AG08396 (cell line): ENCODE measurements at places on chromosomes 3 and 15.
A peak's percentile ranks its signal among the peaks of the same experiment; 100 is the strongest.

- no peak for DNase-seq
These were observed 224.3 kb downstream of the CDIN1 start for GRCh38 chr15:36803773-36804172.

- no peak for DNase-seq
These were observed 13.4 kb downstream of the B3GNT5 start for GRCh38 chr3:183266454-183266853.

- DNase-seq = peak; percentile 80
These were observed 141.9 kb downstream of the PGPEP1L start for GRCh38 chr15:98865397-98866339.

DNA sequence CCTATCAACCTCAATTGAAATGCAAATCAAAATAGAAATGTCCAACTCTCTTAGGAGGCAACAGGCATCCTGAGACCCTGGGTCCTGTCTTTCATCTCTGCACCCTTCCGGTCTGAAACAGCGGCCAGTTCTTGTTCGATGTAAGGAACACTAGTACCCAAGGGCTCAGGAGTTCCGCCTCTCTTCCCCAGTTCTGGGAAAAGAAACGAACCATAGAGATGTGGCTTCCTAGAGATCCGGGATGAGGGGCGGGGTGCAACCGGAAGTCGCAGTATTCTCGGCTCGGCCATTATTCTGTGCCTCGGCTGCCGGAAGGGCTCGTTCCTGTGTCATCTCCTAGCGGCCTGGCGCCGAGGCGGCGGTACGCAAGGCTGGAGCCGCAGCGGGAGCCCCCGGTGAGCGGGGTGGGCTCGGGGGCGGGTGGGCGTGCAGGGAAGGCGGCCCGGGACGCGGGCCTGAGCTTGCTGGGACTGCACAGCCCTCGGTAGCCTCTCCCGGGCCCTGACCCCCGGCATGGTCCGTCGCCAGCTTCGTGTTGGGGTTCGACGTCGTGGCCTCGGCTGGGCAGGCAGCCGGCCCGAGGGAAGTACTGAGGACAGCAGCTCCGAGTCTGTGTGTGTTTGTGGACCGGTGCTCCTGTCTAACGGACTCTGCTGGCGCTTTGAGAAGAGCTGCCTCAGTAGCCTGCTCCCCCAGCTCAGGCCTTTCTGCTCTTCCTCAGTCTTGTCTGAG is at the start of gene ZNF197:
TSS of gene ZNF197 (plus strand) at position 288 of the 732 bp plus-strand sequence. CDS start 4,119 bp downstream, outside the sequence.
- peak; percentile 90 for DNase-seq

GRCh38 chr3:8994226-8994625 is 31.0 kb upstream of the RAD18 start:
- DNase-seq = no peak

- DNase-seq = no peak
These were observed 42.7 kb upstream of the TFRC start for GRCh38 chr3:196124608-196125007.

GRCh38 chr3:78873641-78874040 is 894.2 kb downstream of the ROBO1 start:
- no peak for DNase-seq

- no peak for DNase-seq
These were observed 69.6 kb downstream of the APBA2 start for GRCh38 chr15:28955160-28955992.

- no peak for DNase-seq
These were observed 67.9 kb downstream of the ATP8B4 start for GRCh38 chr15:50050986-50051743.

- DNase-seq = peak; percentile 41
These were observed 292.9 kb downstream of the ZIC4 start for GRCh38 chr3:147113293-147114044.

DNA sequence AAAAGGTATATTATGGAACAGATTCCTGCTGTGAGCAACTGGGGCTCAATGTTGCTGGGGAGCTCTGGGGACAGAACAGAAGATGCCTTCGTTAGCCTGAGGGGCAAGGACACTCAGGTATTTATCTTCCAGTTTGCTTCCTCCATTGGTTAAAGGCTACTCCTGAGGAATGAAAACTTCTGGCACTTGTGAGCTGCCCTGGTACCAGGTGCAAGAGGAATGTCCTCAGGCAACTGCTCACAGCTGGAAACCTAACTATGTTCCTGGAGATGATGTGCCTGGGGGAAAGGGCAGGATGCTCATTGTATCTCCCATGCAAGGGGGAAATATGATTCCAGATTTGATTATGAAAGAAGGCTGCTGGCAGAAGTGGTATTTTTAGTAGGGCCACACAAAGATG is 54.0 kb upstream of the BBX start:
- no peak for DNase-seq

DNA sequence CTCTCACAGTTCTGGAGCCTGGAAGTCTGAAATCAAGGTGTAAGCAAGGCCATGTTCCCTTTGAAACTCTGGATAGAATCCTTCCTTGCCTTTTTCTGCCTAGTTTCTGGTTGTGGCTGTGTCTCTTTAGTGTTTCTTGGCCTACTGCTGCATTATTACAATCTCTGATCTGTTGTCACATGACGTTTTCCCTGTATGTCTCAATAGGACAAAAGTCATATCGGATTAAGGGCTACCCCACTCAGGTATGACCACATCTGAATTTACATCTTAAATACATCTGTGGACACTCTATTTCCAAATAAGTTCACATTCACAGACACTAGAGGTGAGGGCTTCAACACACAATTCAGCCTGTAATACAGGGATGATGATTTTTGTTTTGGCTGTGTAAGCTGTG is 13.3 kb downstream of the NECTIN3 start:
- DNase-seq = no peak

DNA sequence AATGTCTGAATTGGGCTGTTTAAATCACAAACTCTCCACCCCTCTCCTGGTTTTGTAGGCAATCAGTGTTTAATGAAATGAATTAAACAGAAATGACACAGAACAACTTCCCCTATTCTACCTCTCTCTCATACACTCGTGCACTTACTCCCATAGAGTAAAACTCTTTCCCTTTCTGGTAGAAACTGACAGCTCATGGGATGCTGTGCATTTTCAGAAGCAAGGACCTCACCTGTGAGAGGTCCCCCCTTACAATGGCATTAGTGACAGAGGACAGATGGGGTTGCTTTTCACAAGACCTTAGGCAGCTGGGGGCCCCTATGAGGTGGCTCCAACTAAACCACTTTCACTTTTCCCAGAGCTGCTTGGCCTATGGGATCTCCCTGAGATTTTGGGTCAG is 31.9 kb downstream of the PARP16 start:
- DNase-seq = no peak

DNA sequence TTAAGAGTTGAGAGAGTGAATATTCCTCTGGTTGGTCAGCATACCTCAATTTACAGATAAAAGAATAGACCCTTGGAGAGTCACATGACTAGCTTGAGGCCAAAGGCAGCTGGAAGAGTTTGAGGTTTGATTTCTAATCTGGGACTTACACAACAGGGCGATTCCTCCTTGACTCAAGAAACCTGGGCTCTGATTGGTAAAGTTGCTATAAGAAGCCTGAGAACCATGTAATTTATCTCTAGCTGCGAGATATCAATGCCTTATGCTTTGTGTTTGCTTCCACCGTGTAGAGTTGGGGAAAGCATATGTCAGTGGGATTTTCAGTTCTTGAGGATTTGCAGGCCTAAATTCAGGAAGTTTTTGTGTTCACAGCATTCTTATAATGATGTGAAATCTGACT is 206.0 kb downstream of the KLHL25 start:
- DNase-seq = no peak

GRCh38 chr3:137647179-137647578 is 116.9 kb upstream of the SOX14 start:
- no peak for DNase-seq

DNA sequence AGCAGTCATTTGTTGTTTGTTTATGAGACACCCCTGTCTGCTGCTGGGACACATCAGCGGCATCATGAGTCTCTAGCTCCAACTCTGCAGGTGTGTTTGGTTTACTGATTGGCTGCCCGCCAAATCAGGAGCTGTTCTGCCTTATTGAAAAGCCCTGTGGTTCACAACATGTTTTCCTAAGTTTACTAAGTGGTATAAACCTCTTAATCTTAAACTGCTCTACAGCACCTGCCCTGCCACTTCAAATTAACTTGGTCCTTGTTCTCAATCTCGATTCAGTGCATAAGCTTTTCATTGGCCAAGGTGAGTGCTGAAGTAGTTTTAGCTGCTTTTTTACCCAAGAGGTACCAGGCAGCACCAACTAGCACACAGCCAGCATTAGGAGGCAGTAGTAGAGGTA is 77.8 kb upstream of the WDR72 start:
- no peak for DNase-seq

DNA sequence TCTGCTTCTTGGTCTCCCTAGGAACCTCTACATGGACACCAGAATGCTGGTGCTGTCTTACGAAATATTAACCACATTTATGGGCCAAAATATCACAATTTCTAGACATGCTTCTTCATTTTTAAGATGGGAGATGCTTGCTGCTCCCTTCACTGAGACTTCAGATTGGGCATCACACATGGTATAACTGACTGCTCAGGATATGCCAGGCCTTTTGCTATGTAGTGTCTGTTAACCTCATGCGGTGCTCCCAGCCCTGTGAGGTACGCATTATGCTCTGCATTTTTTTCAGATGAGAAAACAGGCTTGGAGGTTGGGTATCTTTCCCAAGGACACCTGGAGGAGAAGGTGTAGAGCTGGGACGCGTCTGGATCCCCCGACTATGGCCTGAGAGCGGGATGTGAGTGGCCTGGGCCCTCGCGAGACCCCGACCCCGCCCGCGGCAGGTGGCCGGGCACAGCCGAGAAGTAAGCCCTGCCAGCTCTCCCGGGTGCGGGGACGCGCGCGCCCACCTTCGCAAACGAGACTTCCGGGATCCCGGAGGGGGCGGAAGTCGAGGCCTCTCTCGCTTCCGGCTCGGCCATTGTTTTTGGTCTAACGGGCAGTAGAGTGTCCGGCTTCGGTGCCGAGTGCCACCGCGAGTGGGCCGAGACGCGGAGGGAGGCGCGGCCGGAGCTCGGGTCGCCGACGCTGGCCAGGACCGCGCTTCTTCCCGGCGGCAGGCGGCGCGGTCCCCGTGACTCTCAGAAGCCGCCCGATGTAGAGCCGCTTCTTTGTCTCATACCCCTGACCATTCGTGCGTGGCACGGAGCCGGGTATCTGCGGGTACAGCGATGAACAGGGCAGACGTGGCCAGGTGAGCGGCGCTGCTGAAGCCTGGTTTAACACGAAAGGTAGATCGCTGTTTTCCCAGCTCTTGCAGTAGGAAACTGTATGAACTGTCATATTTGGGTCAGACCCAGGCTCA is at the start of gene ZKSCAN7:
TSS of gene ZKSCAN7 (plus strand) at position 568 of the 967 bp plus-strand sequence. CDS start 1,855 bp downstream, outside the sequence.
- peak; percentile 85 for DNase-seq

GRCh38 chr15:40398413-40398873 is 7.2 kb upstream of the IVD start:
- DNase-seq = no peak

- DNase-seq = no peak
These were observed 153.8 kb downstream of the EEFSEC start for GRCh38 chr3:128307029-128307633.

DNA sequence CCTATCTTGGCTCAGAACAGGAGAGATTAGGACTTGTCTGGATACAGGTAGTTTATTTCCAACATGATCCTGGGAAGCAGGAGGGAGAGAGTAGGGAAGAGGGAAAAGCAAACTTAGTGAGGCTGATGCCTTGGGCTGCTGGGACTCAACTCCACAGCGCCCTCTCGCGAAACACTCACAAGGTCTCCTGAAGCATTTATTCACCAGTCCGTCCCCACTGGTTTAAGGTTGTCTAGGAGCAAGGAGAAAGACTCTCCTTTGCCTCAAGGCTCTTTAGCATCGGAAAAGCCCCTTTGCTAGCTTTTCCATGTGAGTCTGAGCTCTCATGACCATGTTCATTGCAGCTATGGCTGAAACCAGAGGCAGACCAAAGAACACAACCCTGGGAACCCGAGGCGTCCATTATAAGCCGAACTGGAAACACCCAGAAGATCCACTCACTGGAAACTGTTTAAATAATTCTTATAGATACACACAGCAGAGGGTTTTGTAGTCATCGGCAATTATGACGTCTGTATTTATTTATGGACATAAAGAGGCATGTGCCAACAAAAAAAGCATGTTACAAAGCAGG is 244.5 kb downstream of the CD47 start:
- peak; percentile 66 for DNase-seq

GRCh38 chr3:128805772-128806171 is 73.6 kb upstream of the ACAD9 start:
- DNase-seq = no peak

- DNase-seq = no peak
These were observed 24.2 kb upstream of the LXN start for GRCh38 chr3:158696618-158697017.

- no peak for DNase-seq
These were observed 20.7 kb downstream of the CYFIP1 start for GRCh38 chr15:22959321-22960101.

DNA sequence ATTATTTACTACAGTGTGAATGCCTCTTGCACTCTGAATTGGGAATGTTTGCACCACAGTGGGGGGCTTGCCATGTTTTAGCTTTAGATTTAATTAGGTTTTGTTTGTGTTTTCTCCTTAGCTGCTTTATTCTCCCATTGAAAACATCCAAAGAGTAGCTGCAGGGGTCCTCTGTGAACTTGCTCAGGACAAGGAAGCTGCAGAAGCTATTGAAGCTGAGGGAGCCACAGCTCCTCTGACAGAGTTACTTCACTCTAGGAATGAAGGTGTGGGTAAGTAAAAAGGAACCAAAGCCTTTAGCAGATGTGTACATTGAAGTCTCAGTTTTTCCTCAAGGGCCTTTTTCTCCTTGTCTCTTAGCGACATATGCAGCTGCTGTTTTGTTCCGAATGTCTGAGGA is 36.9 kb downstream of the CTNNB1 start:
- DNase-seq = no peak

DNA sequence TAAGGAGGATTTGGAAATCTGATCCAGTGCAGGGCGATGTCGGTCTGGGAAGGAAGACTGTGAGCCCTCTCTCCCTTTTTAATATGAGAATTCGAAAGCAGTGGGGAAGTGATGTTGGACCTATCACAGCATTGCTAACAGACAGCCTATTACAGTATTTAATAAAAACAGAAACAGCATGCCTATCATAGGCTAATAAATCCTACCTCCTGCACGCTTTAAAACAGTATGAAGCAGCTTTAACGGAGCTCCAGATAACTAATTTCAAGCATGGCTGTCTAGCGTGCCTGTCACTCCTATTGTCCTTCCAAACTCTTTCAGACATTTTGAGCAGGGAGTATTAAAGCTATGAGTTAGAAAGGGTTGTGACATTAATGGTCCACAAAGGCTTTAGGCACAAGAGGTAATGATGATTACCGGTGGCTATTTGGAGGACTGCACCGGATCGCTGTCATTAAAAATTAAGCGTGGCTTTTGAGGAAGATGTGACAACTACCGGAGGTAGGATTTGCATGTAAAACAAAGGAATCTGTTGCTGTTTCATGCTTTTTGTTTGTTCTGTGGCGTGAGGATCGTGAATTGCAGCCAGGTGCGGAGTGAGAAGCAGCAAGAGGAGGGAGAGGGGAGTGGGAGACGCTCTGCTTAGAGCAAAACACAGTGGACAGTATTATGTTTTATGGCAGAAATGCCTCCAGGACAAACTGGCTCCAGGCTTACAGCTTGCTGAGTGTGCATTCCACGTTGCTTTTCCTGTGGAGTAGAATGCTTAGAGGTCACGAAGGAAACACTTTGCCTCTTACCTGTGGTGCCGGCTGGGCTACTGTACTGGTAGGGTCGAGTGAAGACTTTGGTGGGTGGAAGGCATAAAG is at the start of gene KCNMB2:
TSS of gene KCNMB2 (plus strand) at position 226 of the 869 bp plus-strand sequence.
- no peak for DNase-seq

- no peak for DNase-seq
These were observed 74.7 kb upstream of the ATP10A start for GRCh38 chr15:25937796-25938195.
